Stimulated activated naive CD4-positive, alpha-beta T cell (primary cell): ENCODE measurements at places on chromosomes 6 and 20.

DNA sequence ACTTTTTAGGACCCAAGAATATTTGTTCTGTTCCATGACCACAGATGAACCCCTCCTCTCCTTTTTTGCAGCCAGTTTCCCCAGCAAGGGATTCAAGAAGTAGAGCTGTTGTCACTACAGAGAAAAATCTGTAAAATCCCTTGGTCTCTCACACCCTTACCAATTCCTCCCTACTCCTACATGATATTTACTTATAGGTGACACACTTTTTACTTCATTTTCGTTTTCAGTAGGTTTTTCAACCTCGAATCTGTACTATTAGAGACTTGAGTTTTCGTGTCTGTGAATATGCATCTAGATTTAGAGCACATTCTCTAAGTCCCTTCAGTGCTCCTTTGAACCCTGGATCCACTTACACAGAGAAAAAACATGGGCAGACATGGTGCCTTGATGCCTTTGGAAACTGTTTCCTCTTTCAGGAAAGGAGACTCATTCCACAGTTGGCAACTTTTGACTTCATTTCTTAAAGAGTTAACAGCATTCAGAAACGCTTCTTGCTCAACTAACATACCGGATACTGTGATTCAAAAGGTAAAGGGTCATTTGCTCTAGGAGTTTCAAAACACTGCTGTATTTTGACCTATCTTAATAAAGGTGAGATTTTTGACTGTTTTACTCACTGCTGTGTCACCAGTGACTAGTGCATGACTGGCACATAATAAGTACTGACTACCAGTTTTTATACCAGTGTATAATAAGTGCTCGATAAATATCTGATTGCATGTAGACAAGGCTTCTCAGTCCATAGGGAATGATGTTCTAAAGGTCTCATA, 50.6 kb downstream of the LAMA4 start:
- DNase-seq: no peak

- no peak for DNase-seq
Measured at GRCh38 chr6:169955731-169956437, 204.5 kb downstream of the ERMARD start.

GRCh38 chr20:23637282-23638221, at the start of gene CST3:
Gene CST3, minus strand, starts transcription at chr20:23637955. Its CDS starts 93 bp downstream, at chr20:23637862.
- peak; percentile 32 for DNase-seq

GRCh38 chr6:70241031-70241430, 61.9 kb downstream of the COL9A1 start:
- no peak for DNase-seq

DNA sequence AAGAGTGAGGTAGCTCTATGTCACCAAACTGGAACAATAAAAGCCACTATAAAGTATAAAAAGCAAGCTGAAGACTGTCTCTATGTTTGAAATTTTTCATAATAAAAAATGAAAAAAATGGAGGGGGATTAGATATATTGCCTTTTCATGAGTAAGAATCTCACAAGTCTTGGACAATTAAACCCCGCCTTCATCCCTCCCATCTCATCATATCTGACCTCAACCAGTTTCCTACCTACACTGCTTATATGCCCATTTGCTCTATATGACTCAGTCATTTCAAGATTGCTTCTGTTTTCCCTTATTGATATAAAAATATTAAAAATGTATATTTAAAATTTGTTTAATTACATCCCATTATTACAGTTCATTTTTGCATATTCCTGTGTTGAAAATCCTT, 2.9 kb upstream of the TRIM39 start:
- no peak for DNase-seq

DNA sequence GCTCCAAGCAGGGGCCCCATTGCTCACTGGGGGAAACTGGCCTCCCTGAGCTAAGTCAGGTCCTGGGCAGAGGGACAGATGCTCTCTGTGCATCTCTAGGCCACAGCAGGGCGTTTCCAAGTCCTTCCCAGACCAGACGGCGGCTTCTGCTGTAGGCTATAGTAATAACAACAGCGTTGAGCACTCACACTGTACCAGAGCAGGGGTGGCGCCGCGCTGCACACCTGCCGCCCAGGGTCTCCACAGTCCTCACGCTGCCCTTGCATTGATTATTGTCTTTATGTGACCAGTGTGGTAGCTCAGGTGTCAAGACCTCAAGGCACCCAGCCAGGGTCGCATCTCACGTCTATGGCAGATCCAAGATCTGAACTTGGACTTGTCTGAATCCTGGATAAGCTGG, 14.9 kb upstream of the CCN5 start:
- no peak for DNase-seq

DNA sequence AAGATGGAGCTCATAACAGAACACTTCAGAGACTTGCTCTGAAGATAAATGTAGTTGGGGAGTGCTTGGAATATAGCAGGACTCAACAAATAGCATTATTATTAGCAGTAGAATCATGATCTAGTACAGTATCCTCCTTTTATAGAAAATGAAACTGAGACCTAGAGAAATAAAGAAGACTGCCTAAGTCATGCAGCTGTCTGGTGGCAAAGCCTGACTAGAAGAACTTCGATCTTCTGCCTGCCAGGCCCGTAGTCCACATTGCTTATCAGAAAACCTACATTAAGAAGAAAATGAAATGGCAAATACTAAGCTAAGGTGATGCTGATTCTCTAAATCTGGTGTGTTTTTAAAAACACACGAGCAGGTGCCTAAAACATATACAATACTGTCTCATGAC, 46.4 kb upstream of the DST start:
- no peak for DNase-seq

DNA sequence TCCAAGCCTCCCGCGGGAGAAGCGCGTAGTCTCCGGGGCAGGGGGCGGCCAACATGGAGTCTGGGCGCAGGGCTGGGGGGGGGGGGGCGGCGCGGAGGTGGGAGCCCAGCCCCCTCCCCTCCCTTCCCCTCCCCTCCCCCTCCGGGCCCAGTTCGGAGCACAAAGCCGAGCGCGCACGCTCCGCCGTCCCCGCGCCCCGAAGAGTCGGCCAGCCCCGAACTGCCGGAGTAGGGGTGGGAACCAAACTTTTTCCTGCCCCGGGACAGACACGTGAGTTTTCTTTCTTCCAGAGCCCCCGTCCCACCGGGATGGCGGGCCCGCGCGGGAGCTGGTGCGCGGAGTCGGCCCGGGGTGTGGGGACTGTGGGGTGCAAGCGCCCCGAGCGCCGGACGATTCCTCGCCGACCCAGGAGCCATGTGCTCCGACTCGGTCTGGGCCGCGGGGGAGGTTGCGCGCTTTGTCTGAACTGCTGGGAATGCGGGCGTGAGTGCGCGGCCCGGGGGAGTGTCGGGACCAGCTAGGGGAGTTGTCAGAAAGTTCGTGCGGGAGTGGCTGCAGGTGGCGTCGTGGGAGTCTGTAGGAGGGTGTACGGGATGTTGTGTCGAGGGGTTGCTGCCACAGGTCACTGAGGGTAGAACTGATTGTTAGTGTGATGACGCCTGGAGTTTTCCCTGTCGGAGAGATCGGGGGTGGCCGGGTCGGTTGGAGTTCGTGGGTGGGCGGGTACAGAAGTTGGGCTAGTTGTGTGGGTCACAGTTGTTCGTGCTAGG, 1.2 kb downstream of the TGIF2 start:
- DNase-seq: peak; percentile 57

DNA sequence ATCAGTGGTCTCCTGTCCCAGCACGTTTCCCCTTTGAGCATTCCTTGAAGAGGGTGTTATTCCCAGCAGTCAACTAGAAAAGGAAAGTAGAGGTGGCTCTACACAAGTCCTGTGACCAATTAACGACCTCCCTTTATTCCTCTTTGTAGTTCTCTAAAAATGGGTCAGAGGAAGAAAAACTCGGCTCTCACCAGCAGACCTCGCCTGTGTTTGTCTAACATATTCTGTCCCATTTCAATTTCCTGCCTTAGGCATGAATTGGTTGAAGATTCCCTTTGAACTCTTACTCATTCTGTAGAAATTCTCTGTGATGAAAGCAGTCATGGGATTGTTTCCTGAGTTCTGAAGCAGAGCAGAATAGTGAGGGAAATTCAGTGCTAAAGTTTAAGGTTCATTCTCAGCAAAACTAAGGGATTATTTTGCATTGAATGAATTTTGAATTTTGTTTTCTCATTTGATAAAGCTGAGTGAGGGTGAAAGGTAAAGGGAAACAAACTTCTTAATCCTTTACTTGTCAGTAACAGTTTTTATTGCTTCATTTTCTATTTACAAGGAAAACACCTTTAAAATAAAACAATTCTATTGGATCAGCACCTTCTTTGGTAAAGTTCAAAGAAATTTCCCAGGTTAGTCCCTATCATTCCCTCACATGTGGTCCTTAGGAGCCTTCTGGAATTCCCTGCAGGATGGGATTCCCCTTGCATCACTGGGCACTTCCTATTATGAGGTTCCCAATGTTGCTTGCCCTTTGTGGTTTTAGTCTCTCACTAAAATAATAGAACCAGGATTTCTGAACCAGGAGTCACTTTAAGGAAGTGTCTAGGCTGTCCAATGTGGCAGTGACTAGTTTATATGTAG, 105.8 kb downstream of the SLX4IP start:
- no peak for DNase-seq

GRCh38 chr6:79570129-79571029, 33.1 kb upstream of the LCA5 start:
- DNase-seq: no peak

- DNase-seq: no peak
Measured at GRCh38 chr6:62746968-62747367, 460.9 kb upstream of the KHDRBS2 start.

DNA sequence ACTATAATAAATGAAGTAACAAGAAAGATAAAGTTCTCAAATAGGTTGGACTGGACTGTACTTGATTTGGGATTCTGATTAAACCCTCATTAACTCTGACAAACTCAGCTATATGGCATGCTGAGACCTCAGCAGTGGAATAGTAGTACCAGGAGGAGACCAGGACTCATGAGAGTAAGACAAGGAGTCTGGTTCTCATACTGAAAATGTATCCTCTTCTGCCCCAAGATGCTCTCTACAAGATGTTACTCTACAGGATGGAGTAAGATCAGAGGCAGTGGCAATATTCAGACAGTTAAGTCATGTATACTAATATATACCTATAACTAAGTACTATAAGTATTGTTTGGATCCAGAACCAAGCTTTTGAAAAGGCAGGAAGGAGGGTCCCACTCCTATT, 31.9 kb upstream of the SYNCRIP start:
- no peak for DNase-seq

DNA sequence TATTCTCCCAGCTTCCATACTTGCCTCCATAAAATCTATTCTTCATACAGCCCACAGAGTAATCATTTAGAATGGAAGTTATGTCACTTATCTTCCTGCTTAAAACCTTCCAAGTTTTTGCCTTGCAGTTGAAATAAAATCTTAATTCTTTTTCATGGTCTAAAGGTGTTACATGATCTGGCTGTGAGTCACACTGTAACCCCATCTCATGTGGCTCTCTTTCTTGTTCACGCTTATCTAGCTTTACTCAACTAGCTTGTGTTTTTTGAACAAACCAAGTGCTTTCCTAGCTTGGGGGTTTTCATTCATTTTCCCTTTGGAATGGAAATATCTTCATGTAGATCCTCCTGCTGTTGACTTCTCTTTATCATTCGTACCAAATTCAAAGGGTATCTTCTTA, 23.6 kb upstream of the THEMIS start:
- no peak for DNase-seq

DNA sequence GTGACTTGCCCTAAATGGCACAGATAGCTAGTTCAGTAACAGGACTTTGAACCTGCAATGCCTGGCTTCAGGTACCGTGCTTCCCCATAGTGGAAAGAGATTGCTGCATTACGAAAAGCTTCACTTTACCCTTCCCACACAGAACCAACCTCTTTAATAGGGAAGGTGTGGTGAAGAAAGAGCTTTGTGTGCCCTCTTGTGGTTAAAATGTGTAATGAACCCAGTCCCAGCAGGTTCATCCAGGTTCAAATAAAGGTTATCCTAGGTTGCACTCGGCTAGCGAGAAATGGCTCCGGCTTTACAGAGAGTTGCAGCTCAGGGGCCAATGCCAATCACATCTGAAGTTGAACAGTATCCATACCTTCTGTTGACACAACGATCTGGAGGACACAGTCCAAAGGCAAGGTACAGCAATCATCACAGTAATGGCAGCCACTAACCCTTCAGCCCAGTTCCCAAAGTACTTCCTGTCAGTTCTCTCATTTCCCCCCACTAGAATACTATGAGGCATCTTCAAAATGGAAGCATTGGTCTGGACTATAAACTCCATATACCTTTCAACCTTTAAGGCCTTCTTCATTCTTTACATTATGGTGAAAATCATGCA, 3.0 kb downstream of the DEFB115 start:
- DNase-seq: no peak

DNA sequence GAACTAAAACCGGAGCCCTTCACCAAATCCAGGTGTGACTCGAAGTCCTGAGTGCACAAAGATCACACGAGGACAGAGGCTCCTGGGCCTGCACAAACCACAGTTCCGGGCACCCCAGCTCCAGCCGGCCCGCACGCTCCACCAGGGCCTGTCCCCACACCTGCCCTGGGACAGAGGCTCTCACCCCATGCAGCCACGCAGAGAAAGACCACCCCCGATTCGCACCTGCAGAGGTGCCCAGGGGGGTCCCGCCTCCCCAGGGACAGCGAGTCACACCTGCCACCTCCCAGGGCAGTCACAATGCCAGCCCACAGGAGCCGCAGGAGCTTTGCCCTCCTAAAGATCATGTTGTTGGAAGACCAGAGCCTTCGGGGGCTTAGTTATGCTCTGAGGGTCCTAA, 25.4 kb upstream of the MRGBP start:
- DNase-seq: no peak
